ENCODE measurements at places on chromosomes 1 and 21. TPM values are rescaled to one million over a fixed set of nuclear protein-coding genes. Genes with fewer than 3 reads are reported as not detected.

Gene ECM1
- polyA plus RNA-seq: 12.4 TPM

- no peak for DNase-seq
Measured at GRCh38 chr1:230761443-230762167, 14.4 kb downstream of the CAPN9 start.

GRCh38 chr1:14956579-14957195 lies 196.9 kb upstream of the TMEM51 start:
- no peak for DNase-seq

- no peak for DNase-seq
Measured at GRCh38 chr21:41622831-41623548, 115.0 kb upstream of the TMPRSS2 start.
